ENCODE measurements at places on chromosomes 2 and 18.
A peak's percentile ranks its signal among the peaks of the same experiment; 100 is the strongest.

DNA sequence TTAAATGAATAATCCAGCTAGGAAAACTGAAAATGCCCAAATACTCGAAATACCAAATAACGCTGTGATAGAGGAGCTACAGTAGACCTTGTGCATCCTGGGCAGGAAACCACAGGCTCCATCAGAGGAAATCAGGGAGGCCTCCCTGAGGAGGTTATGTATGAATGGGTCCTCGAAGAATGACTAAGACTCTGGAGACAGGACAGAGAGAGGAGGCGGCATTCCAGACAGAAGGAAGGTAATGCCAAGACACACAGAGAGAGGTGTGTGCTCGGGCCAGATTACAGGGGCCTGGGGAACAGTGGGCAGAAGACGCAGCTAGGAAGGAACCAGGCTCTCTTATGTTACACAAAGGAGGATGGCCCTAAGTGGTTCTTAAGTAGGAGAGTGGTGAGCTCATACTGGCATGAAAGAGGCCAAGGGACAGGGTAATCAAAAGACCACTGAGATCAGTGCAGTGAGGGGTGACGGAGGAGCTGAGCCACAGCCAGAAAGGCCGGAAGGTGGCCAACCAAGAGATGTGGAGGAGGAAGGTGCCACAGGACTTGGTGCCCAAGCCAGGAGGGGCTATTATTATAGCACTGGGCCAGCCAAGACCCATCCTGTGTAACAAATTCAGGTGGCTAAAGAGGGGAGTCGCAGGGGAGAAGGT, 9.9 kb downstream of the ST3GAL5 start:
- peak; percentile 40 for DNase-seq

DNA sequence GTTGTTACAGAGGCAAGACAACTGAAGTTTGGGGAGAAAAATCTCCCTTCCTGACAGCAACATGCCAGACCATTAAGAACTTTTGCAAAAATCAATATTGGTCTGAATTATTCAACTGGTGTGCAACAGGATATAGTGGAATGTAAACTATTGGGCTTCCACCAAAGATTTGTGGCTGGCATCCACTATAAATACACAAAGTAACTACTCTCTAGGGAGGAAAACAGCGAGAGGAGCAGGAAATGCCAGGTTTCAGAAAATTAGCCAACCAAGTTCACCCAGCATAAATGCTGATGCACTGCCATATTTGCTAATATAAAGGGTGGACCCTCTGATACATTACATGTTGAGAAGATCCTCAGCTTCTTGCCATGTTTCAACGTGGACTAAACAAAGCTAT, 267.6 kb upstream of the LYPD1 start:
- DNase-seq = no peak

DNA sequence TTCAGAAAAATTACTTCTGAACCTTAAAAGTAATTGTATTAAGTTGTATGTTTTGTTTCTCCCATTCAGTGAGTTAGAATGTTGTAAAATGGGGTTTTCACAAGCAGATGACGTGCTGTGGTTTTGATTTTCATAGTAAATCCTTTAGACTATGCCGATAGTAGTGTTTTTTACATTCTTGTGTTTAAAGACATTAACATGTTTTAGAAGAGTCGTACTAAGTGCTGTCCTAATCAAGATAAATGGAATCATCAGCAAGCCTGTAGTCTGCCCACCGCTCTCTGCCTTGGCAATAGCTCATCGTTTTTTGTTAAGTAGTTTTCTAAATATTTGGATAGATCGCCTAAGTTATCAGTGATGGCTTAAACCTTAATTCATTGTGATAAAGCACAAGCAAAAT, 21.5 kb downstream of the PKP4 start:
- no peak for DNase-seq

GRCh38 chr2:11738589-11739436, 7.6 kb upstream of the LPIN1 start:
- DNase-seq = peak; percentile 91

DNA sequence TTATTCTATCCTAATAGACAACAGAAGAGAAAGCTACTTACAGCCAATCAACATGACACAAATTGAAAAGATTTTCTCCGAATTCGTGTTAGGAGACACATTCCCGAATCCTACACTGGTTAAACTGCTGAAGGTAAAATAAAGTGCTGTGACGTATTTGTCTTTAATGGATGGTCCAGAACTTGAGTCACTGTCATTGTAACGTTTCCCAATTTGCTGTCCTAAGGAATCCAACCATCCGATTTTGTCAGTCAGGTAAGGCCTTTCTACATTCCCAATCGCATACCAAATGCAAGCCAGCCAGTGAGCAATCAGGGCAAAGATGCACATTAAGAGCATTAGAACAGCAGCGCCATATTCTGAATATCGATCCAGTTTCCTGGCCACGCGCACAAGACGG, 91.2 kb downstream of the GCA start:
- no peak for DNase-seq
